ENCODE measurements at places on chromosomes 2 and 18. TPM values are rescaled to one million over a fixed set of nuclear protein-coding genes. Genes with fewer than 3 reads are reported as not detected.
A peak's percentile ranks its signal among the peaks of the same experiment; 100 is the strongest.

GRCh38 chr2:31383471-31384153 lies 30.9 kb downstream of the XDH start:
- H3K4me3 ChIP-seq: no peak overlapping the region
- DNase-seq: no peak
- H3K4me1 ChIP-seq: no peaks in the 10 kb centered on the region
- no peak overlapping the region for H3K27ac ChIP-seq
- no peaks in the 10 kb centered on the region for H3K36me3 ChIP-seq

GRCh38 chr2:144267239-144267638 lies 252.7 kb downstream of the ZEB2 start:
- no peaks in the 10 kb centered on the region for H3K27me3 ChIP-seq
- no peaks in the 10 kb centered on the region for H3K36me3 ChIP-seq
- DNase-seq: no peak
- H3K4me1 ChIP-seq: no peaks in the 10 kb centered on the region
- no peak overlapping the region for H3K4me3 ChIP-seq

DNA sequence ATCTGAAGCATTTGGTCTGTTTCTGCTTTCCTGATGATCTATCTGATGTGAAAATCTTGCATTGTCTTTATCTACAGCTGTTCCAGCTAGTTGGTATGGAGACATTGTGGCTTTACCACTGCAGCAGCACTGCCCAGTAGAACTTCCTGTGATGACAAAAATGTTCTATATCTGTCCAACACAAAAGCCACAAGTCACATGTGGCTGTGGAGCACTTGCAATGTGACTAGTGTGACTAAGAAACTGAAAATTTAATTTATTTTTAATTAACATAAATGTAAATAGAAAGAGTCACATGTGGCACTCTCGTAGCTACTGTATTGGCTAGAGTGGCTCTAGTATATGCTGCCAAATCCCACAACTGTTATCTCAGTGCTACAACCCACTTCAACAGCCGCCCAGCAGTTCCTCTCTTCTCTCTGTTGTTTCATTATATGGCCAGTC lies 425.7 kb downstream of the SETBP1 start:
- H3K4me3 ChIP-seq: no peak overlapping the region
- no peaks in the 10 kb centered on the region for H3K4me1 ChIP-seq
- no peak for DNase-seq
- no peak overlapping the region for H3K27ac ChIP-seq
- H3K27me3 ChIP-seq: no peaks in the 10 kb centered on the region

DNA sequence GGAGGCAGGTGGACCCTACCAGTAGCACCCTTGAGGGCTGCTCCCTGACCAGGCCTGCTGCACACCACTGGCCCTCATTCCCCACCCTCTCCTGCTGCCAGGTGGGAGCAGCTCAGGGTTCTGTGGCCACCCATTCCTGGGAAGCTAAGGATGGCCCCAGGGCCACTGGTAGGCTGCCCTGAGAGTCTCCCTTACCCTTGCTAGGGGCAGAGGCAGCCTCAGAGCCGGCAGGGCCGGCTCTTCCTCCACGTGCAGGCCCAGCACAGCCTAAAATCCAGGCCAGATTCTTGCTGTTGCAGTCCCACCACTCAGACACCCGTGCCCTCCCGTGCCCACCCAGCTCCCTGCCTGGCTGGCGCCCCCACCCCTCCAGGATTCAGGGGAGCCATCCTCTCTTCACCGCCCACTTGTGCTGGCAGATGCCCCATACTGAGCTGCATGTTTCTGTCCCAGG lies 199.0 kb downstream of the EIPR1 start:
- no peaks in the 10 kb centered on the region for H3K36me3 ChIP-seq
- H3K4me3 ChIP-seq: no peak overlapping the region
- no peak for DNase-seq
- no peaks in the 10 kb centered on the region for H3K27me3 ChIP-seq
- no peak overlapping the region for H3K27ac ChIP-seq

DNA sequence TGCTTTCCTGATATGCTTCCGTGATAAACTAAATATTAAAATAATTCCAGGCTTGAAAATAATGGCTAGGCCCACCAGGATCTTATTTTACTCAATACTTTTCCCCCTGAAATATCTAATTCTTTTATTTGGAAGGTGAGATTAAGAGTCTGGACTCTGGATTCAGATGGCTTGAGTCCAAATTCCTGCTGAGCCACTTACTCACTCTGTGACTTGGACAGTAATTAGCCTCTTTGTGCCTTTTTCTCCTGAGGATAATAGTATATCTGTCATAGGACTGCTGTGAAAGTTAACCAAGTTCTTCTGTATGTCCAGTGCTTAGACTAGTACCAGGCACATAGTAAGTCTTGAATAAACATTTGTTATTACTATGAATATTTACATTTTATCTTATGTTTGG lies 127.3 kb upstream of the ERBB4 start:
- no peaks in the 10 kb centered on the region for H3K36me3 ChIP-seq
- H3K27ac ChIP-seq: no peak overlapping the region
- H3K4me3 ChIP-seq: no peak overlapping the region

GRCh38 chr2:33581872-33582271 lies 17.2 kb downstream of the FAM98A start:
- peaks cover 18% of the 10 kb centered on the region for H3K36me3 ChIP-seq
- H3K4me3 ChIP-seq: no peak overlapping the region
- H3K27me3 ChIP-seq: no peaks in the 10 kb centered on the region

DNA sequence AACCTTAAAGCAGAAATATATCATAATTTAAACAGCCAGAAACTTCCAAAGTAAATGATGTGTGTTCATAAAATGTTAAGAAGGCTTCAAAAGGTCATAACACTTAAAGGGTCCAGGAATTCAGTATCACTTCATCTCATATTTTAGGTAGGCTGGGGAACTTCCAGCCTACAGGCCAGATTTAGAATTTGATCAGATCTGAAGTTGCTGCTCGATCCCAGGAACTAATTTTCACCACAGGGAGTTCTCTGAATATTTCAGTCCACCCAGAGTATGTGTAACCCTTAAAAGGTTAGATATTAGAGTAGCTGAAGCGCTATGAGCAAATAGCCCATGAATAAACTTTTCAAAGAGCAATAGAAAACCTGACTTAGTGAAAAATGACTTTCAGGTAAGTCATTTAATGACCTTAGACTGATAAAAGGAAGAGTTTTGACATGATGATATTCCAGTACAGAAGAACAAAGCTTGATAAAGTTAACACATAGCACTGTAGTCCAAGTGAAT lies 1.7 kb downstream of the WIPF1 start:
- H3K27me3 ChIP-seq: no peaks in the 10 kb centered on the region
- no peaks in the 10 kb centered on the region for H3K4me1 ChIP-seq
- H3K27ac ChIP-seq: no peak overlapping the region
- no peak overlapping the region for H3K4me3 ChIP-seq

- H3K27ac ChIP-seq: no peak overlapping the region
- no peaks in the 10 kb centered on the region for H3K4me1 ChIP-seq
- H3K4me3 ChIP-seq: no peak overlapping the region
- DNase-seq: no peak
- H3K27me3 ChIP-seq: peaks cover 2% of the 10 kb centered on the region
These were observed 655 bp downstream of the NOSTRIN start for GRCh38 chr2:168802859-168803725.

- DNase-seq: no peak
- no peaks in the 10 kb centered on the region for H3K36me3 ChIP-seq
- H3K4me3 ChIP-seq: no peak overlapping the region
- H3K27ac ChIP-seq: peak overlapping the region; percentile 78
These were observed 181.7 kb downstream of the ANAPC1 start for GRCh38 chr2:111702119-111702803.

GRCh38 chr2:224426656-224427055 lies 24.7 kb upstream of the FAM124B start:
- no peaks in the 10 kb centered on the region for H3K27me3 ChIP-seq
- H3K36me3 ChIP-seq: no peaks in the 10 kb centered on the region
- no peak for DNase-seq
- no peak overlapping the region for H3K27ac ChIP-seq
- no peak overlapping the region for H3K4me3 ChIP-seq

- H3K4me3 ChIP-seq: no peak overlapping the region
- no peak overlapping the region for H3K27ac ChIP-seq
- H3K4me1 ChIP-seq: no peaks in the 10 kb centered on the region
These were observed 1.5 kb downstream of the APCDD1 start for GRCh38 chr18:10455726-10456453.

DNA sequence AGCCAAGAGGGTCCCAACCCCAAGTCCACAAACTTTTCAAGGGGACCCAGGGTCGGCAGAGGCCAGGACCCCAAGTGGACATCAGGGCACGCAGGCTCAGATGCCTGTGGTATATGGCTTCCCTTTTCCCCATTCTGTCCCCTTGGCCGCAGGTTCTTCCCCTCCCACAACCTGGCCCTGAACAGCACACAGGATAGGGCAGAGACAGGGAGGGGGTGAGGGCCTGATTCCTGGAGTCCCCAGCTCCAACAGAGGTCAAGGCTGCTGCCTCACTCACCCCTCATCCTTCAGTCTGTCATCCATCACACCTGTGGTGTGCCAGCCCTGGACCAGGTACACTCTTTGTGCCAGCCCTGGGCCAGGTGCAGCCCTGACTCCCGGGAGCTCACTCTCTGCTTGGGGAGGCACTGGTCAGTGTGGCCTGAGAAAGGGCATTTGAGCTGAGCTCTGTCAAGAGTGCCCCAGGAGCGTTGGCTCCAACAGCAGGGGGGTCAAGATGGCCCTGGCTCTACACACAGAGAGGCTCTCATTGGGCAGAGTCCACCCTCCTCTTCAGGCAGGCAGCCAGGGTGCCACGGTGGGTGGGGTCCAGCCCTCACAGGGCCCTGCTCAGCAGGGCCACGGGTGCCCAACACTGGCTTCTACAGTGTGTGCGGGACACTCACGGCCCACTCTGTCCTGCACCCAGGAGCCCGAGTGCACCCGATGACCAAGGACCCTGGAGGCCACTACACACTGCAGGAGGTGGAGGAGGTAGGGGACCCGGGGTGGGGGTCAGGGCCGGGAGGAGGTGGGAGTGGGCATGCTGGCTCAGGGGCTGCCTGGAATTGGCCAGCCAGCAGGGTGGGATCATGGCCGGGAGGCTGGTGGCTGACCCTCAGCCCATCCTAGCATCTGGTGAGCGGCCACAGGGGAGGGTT lies 1.6 kb downstream of the AGXT start:
- no peak overlapping the region for H3K4me3 ChIP-seq
- H3K27me3 ChIP-seq: no peaks in the 10 kb centered on the region
- H3K27ac ChIP-seq: no peak overlapping the region
- DNase-seq: no peak
- no peaks in the 10 kb centered on the region for H3K36me3 ChIP-seq

GRCh38 chr2:15527074-15527739 lies 33.9 kb downstream of the NBAS start:
- H3K36me3 ChIP-seq: no peaks in the 10 kb centered on the region
- H3K27ac ChIP-seq: no peak overlapping the region
- DNase-seq: no peak
- H3K4me3 ChIP-seq: no peak overlapping the region
- no peaks in the 10 kb centered on the region for H3K4me1 ChIP-seq
- H3K27me3 ChIP-seq: no peaks in the 10 kb centered on the region

DNA sequence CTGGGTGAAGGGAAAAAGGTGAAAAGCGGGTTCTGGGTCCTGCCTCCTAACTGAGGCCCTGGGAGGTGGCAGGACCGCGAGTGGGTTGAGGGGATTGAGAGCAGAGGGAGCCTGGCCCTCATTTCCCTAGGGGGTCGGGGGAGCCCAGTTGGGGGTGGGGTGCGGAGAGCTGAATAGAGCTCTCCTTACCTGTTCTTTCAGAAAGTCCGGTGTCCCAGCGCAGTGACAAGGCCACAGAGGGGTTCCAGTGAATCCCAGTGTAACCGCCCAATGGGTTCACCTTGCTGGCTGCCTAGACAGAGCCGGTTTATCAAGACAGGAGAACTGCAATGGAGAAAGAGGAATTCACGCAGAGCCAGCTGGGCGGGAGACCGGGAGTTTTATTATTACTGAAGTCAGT lies 22.4 kb downstream of the TMEM177 start:
- H3K27ac ChIP-seq: no peak overlapping the region
- no peak overlapping the region for H3K4me3 ChIP-seq
- H3K36me3 ChIP-seq: no peaks in the 10 kb centered on the region

GRCh38 chr18:76452357-76452756 lies 42.7 kb downstream of the ZNF516 start:
- H3K27me3 ChIP-seq: no peaks in the 10 kb centered on the region
- H3K4me1 ChIP-seq: peaks cover 19% of the 10 kb centered on the region
- no peak overlapping the region for H3K4me3 ChIP-seq
- H3K27ac ChIP-seq: no peak overlapping the region
- H3K36me3 ChIP-seq: no peaks in the 10 kb centered on the region
- no peak for DNase-seq

GRCh38 chr2:5696404-5696944 lies 4.3 kb downstream of the SOX11 start:
- no peaks in the 10 kb centered on the region for H3K36me3 ChIP-seq
- H3K27ac ChIP-seq: no peak overlapping the region
- no peak overlapping the region for H3K4me3 ChIP-seq
- H3K27me3 ChIP-seq: no peaks in the 10 kb centered on the region
- no peak for DNase-seq

DNA sequence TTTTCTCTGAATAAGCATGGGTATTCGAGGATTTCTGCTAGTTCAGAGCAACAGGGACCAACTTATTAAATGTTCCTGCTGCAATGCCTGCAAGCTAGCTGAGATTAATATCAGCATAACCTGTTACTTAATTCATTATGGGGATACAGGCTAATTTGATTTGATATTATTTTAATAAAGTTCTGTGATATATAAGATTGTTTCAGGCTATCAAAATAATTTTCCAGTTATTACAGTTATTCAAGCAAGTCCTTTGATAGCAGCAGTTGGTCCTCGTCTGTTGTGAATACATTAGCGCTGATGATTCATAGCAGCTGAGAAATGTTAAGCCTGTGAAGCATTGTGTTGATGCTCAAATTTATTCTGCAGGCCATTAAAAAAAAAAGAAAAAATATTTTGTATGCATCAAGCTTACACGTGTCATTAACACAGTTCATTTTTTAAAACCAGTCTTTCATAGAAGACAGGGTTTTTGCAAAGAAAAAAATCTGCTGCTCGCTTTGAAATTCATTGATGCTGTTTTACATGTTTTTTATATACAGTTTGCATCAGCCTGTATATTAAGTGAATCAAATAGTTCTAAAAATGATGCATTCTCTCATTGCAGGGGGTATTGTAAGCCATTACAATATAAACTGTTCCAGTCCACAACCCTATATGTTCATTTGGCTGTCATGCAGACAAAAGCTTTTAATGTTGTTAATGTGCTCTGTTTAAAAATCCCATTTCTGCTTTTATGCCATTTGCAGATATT lies 482.5 kb downstream of the BCL11A start:
- H3K4me1 ChIP-seq: no peaks in the 10 kb centered on the region
- H3K4me3 ChIP-seq: no peak overlapping the region
- no peak overlapping the region for H3K27ac ChIP-seq
- H3K27me3 ChIP-seq: peaks cover 3% of the 10 kb centered on the region
- H3K36me3 ChIP-seq: no peaks in the 10 kb centered on the region

- DNase-seq: peak; percentile 61
- no peaks in the 10 kb centered on the region for H3K27me3 ChIP-seq
- H3K4me3 ChIP-seq: no peak overlapping the region
- no peaks in the 10 kb centered on the region for H3K4me1 ChIP-seq
These were observed 568.3 kb downstream of the LRRTM4 start for GRCh38 chr2:76953733-76954347.

- no peak overlapping the region for H3K4me3 ChIP-seq
- H3K27me3 ChIP-seq: no peaks in the 10 kb centered on the region
- no peaks in the 10 kb centered on the region for H3K36me3 ChIP-seq
- H3K4me1 ChIP-seq: no peaks in the 10 kb centered on the region
- no peak for DNase-seq
- no peak overlapping the region for H3K27ac ChIP-seq
These were observed 532.1 kb downstream of the SOX11 start for GRCh38 chr2:6224267-6224666.

Gene SERPINB13
- not detected for total RNA-seq

Gene SF3B6
- total RNA-seq: 129 TPM

Gene TTC39C
- 14.8 TPM for total RNA-seq

Gene NYAP2
- total RNA-seq: not detected

Gene DUSP19
- total RNA-seq: 1.3 TPM

Gene UGT1A8
- 0.15 TPM for total RNA-seq

Gene TFCP2L1
- total RNA-seq: 4.9 TPM

Gene CTNNA2
- total RNA-seq: 0.54 TPM
